ENCODE measurements at places on chromosomes 1 and 21. TPM values are rescaled to one million over a fixed set of nuclear protein-coding genes. Genes with fewer than 3 reads are reported as not detected.

Gene ILDR2
- total RNA-seq = not detected

Gene RASSF5
- total RNA-seq = 1.7 TPM

Gene CCDC27
- not detected for total RNA-seq

Gene B3GALT5
- 0.17 TPM for total RNA-seq

Gene MTARC1
- 0.86 TPM for total RNA-seq

Gene MFSD2A
- total RNA-seq = 0.69 TPM

Gene TTC39A
- total RNA-seq = 0.26 TPM

Gene C8A
- not detected for total RNA-seq

Gene ADAMTS1
- total RNA-seq = 118 TPM
